Activated CD4-positive, alpha-beta T cell treated with anti-CD3 and anti-CD28 coated beads, Interleukin-2, Interleukin-6, amounts not matched to agents 100 ng/mL and 50 ng/mL, durations not matched to agents 16 hours and 8 hours (primary cell): ENCODE measurements at places on chromosomes 2 and 18.

- no peak for DNase-seq
Observed at GRCh38 chr2:236833501-236834073, 252.1 kb upstream of the COPS8 start.

GRCh38 chr2:96111823-96112500, 4.4 kb downstream of the ADRA2B start:
- no peak for DNase-seq

- DNase-seq, result no peak
Observed at GRCh38 chr2:9231291-9232165, 24.9 kb downstream of the ASAP2 start.

GRCh38 chr18:13414521-13414920, 196.0 kb downstream of the LDLRAD4 start:
- DNase-seq, result no peak

- no peak for DNase-seq
Observed at GRCh38 chr2:108315444-108315934, 26.8 kb downstream of the SULT1C2 start.

GRCh38 chr2:238290715-238291549, 2.5 kb upstream of the PER2 start:
- no peak for DNase-seq

DNA sequence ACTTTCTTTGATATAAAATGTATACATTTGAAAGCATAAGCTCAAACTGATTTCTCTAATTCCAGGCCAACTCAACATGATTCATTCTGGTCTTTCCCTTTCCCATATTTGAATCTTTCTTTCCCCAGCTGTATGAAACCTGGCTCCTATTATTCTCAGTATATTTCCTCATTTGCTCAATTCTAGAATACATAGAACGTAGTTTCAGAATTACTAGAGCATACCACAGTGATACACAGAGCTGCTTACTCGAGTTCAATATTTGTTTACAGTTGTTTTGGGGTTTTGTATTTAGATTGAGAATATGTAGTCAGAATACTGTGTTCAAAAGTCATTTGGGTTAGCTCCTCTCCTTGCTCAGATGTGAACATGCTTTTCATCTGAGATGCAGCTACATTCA, 43.0 kb downstream of the TNFRSF11A start:
- DNase-seq, result peak; percentile 65

- DNase-seq, result no peak
Observed at GRCh38 chr18:55100817-55101457, 141.7 kb upstream of the CCDC68 start.

DNA sequence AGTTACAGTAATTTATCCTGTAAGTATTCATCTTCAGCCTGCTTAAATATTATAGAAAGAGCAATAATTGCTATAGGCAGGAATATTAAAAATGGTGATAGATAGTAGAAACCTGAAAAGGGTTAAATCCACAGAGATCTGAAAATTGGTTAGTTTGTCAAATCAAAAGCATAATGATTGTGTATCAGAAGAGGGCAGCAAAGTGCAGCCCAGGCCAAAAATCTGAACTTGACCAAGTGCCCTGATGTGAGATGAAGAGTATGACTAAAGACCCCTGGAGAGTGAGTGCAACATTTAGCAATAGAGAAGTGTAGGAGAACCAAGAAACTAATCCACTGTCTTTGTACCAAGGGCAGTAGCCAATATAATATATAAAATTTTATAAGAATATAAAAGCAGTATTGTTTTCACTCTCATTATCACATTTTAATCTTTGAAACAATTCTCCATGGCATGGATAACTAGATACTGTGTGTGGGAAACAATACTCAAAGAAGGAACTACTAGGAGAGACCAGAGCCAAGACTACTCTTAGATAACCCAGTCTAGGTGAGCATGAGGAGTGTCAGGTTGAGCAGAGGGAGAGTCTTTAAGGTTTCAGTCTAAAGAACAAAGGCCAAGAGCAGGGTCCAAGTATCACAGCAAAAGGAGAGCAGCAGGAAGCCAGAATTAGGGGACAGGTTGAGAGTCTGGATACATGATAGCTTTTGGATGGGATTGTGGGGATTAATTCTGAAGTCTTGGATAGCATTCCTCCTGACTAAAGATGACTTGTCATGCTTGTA, 148.7 kb downstream of the CALCRL start:
- no peak for DNase-seq

GRCh38 chr2:126467367-126468054, 188.4 kb upstream of the GYPC start:
- peak; percentile 27 for DNase-seq

GRCh38 chr18:42549596-42549995, 565.9 kb downstream of the RIT2 start:
- DNase-seq, result no peak

DNA sequence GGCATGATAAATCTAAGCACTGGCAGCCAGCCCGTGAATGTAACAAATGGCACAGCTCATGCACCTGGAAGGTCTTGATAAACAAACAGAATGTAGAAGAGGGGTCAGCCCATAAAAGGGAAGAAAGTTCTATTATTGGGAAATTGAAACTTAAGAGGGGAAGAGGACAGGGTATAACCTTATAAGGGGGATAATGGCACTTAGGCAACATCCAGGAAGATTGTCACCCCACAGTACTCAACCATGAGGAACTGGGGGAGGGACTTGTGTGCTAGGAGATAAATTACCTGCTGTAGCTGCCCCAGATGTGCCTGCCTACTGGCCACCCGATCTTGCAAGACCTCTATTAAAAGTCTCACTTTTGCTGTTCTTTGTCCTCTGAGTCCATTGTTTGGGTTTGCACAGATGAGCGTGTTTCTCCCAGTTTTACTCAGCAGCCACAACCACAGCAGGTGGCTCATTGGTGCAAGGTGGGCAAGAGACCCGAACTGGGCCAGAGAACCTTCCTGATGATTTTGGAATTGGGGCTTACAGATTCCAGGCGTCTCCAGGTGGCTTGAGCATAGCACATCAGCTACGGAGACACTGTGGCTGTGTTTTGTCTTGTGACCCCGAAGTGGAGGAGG, 79.0 kb upstream of the TAF1B start:
- peak; percentile 53 for DNase-seq

DNA sequence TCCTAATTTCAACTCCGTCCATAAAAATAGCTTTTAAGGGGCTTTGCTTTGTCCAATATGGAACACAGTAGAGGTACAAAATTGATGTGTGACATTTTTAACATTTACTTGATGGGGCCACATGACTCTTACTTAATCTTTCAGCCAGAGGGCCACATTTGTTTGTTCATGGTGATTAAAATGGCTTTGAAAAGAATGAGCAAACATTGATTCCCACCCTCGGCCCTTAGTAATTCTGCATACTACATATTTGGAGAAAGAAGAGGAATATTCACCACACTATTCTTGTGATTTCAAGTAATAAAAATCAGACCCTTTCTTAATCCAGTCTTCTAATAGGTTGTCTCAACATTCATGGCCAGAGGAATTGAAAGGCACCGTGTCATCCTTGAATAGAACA, 17.5 kb downstream of the ARPC2 start:
- no peak for DNase-seq
